Activated CD8-positive, alpha-beta T cell treated with anti-CD3 and anti-CD28 coated beads for 36 hours (primary cell): ENCODE measurements at places on chromosomes 6 and 20. TPM values are rescaled to one million over a fixed set of nuclear protein-coding genes. Genes with fewer than 3 reads are reported as not detected.

The EYA2 gene
- not detected for total RNA-seq

The RFX6 gene
- total RNA-seq = not detected

The SUPT3H gene
- total RNA-seq = 20.0 TPM

The IL17F gene
- 0.86 TPM for total RNA-seq

The TMEM217 gene
- 5.7 TPM for total RNA-seq

The ULBP1 gene
- 2.7 TPM for total RNA-seq

DNA sequence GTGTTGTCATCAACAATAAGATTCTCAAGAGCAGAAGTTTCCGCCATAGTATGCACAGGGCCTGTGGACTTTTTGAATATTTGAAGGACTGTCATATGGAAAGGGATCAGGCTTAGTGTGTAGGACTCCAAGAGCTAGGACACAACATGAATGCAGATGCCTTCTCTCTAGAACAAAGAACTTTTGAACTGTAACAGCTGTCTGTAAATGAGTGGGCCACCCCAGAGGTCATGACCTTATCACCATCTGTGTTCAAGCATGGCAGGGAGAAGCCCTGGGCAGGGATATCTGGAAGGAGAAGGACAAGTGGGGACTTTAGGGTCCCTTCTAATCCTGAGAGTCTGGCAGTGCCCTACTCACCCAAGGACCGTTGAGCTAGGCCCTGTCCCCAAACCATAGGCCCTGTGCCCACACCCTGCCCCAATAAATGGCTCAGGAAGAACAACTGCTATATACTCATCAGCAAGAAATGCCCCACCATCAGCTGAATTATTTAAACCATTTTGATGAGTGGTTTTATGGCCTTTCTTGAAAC is 70.6 kb downstream of the MTHFD1L start:
- peaks cover 78% of the 10 kb centered on the region for H3K36me3 ChIP-seq
- H3K27me3 ChIP-seq = no peaks in the 10 kb centered on the region
- DNase-seq = no peak
- H3K27ac ChIP-seq = no peak overlapping the region
- H3K4me3 ChIP-seq = no peak overlapping the region

GRCh38 chr20:62126141-62126540 is 3.9 kb downstream of the LSM14B start:
- H3K36me3 ChIP-seq = peaks cover 42% of the 10 kb centered on the region
- no peak overlapping the region for H3K4me3 ChIP-seq
- H3K4me1 ChIP-seq = peaks cover 24% of the 10 kb centered on the region
- H3K27ac ChIP-seq = no peak overlapping the region

DNA sequence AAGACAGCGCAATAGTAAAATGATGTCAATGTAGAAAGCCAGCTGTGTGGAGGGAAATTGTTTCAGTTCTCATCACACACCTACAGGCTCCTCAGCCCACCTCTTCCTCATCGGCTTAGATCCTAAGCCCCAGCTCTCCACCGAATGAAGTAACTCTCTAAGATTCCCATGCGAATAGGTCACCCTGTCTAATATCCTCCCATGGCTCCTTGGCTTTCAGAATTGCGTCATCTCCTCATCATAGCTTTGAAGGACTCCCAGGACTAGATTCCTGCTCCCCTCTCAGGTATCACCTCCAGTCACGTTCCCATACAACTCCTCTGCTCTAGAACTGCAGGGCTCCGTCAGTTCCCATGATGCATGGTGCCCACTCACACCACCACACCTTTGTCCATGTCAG is 16.2 kb upstream of the SLC22A16 start:
- H3K4me3 ChIP-seq = no peak overlapping the region
- no peak for DNase-seq
- H3K27ac ChIP-seq = no peak overlapping the region
- peaks cover 9% of the 10 kb centered on the region for H3K27me3 ChIP-seq
- H3K4me1 ChIP-seq = peaks cover 15% of the 10 kb centered on the region
- no peaks in the 10 kb centered on the region for H3K36me3 ChIP-seq

DNA sequence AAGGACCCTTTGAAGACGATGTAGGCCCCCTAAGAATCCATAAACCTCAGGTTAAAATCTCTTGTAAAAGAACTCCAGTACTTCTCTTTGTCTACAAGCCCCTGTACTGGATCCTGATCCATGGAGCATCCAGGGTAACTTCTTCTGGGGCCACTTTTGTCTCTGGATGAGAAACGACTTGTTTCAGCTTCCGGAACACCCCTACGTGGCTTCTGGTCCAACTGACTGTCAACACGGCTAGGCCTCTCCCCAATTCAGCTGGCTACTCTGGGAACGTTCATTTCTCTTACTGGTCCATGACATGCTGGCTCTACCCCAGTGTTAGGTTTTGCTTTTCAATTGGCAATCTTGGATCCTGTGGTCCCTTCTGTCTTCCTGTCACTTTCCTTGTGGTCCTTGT is 198.0 kb downstream of the BACH2 start:
- no peaks in the 10 kb centered on the region for H3K27me3 ChIP-seq
- H3K27ac ChIP-seq = peak overlapping the region; percentile 85
- H3K4me3 ChIP-seq = no peak overlapping the region
- H3K36me3 ChIP-seq = peaks cover 40% of the 10 kb centered on the region

DNA sequence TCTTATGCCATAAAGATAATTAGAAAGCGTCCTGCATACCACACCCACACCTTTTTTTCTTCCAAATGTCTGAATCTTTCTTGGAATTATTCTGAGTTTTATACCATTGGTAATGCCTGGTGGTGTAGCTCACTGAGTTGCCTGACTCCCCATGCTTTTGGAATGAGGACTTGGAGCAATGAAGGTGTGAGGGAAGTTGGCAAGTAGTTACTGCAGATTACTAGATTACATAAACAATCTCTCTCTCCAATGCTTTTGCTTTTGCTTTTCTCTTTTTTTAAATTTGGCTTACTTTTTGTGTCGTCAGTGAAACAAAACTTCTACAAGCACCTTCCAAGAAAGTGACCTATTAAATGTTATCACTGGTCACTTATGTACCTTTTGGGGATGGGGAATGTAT is 406.1 kb upstream of the SOX4 start:
- H3K36me3 ChIP-seq = peaks cover 4% of the 10 kb centered on the region
- no peak for DNase-seq
- no peak overlapping the region for H3K27ac ChIP-seq
- no peak overlapping the region for H3K4me3 ChIP-seq

GRCh38 chr20:14295238-14295637 is 42.2 kb downstream of the FLRT3 start:
- no peak overlapping the region for H3K4me3 ChIP-seq
- no peak for DNase-seq
- no peaks in the 10 kb centered on the region for H3K27me3 ChIP-seq
- H3K36me3 ChIP-seq = no peaks in the 10 kb centered on the region
- no peak overlapping the region for H3K27ac ChIP-seq

DNA sequence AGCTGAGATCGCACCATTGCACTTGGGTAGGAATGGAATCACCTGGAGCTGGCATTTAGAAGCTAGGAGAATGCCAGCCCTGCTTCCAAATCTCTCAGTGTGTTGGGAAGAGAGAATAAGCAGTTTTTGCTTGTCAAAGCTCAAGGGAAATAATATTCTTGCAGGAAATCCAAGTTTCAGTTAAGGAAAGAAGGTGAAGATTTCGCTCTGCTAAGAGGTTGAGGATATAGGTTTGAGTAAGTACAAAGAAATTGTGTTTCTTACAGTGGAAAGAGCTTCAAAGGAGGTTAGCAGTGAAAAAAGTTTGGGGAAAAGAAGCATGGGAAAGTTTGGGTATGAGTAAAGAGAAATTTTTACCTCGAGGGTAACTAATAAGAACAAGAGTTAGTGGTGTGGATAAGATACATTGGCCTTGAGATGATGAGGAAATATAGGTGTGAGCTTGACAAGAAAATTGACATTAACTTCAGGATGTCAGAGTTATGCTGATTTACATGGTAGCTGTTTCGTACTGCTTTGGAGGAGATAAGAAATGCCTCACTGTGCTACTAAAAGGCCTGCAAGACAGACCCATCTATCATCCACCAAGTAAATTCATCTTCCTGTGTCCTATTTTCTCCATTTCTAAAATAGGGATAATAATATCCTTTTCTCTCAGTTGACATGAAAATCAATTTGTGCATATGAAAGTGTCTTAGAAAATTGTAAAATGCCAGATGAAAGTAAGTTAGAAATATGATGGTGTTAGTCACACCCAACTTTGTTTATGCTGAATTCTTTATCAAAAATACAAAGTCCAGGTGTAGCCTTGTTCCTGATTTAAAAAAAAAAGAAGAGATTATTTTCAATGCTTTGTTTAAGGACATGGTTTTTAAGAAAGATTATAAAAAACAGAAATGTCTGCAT is 12.8 kb upstream of the HINT3 start:
- H3K4me3 ChIP-seq = no peak overlapping the region
- DNase-seq = no peak
- H3K27me3 ChIP-seq = peaks cover 14% of the 10 kb centered on the region
- H3K27ac ChIP-seq = no peak overlapping the region
- H3K4me1 ChIP-seq = peaks cover 7% of the 10 kb centered on the region
- H3K36me3 ChIP-seq = no peaks in the 10 kb centered on the region

GRCh38 chr20:21739682-21740081 is 34.2 kb downstream of the PAX1 start:
- no peak for DNase-seq
- H3K4me1 ChIP-seq = no peaks in the 10 kb centered on the region
- H3K4me3 ChIP-seq = no peak overlapping the region
- H3K36me3 ChIP-seq = no peaks in the 10 kb centered on the region
- no peak overlapping the region for H3K27ac ChIP-seq

DNA sequence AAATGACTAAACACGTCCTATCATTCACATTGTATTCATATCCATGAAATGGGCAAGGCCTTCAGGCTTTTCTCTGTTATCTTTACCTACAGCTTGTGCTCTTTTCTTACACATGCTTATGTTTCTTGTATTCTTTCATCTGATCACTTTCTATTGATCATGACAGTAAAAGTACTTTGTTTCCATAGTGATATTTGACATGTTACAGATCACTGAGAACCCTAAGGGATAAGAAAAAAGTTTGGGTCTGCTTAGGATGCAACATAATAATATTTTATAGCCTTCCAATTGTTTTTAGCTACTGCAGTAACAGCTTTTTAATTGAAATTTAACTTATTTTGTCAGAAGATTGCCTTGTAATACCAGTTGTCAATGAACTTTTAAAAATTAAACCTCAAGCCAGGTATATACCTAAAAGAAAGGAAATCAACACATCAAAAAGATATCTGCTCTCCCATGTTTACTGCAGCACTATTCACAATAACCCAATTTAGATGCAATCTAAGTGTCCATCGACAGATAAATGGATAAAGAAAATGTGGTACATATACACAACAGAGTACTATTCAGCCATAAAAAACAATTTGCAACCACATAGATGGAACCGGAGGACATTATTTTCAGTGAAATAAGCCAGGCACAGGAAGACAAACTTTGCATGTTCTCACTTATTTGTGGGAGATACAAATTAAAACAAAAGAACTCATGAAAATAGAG is 3.0 kb upstream of the SMIM8 start:
- no peaks in the 10 kb centered on the region for H3K36me3 ChIP-seq
- H3K4me3 ChIP-seq = no peak overlapping the region
- no peak overlapping the region for H3K27ac ChIP-seq
- H3K27me3 ChIP-seq = peaks cover 3% of the 10 kb centered on the region

- H3K27me3 ChIP-seq = no peaks in the 10 kb centered on the region
- H3K4me1 ChIP-seq = no peaks in the 10 kb centered on the region
- DNase-seq = no peak
- no peaks in the 10 kb centered on the region for H3K36me3 ChIP-seq
Observed at GRCh38 chr6:113486199-113486598, 370.9 kb upstream of the MARCKS start.

DNA sequence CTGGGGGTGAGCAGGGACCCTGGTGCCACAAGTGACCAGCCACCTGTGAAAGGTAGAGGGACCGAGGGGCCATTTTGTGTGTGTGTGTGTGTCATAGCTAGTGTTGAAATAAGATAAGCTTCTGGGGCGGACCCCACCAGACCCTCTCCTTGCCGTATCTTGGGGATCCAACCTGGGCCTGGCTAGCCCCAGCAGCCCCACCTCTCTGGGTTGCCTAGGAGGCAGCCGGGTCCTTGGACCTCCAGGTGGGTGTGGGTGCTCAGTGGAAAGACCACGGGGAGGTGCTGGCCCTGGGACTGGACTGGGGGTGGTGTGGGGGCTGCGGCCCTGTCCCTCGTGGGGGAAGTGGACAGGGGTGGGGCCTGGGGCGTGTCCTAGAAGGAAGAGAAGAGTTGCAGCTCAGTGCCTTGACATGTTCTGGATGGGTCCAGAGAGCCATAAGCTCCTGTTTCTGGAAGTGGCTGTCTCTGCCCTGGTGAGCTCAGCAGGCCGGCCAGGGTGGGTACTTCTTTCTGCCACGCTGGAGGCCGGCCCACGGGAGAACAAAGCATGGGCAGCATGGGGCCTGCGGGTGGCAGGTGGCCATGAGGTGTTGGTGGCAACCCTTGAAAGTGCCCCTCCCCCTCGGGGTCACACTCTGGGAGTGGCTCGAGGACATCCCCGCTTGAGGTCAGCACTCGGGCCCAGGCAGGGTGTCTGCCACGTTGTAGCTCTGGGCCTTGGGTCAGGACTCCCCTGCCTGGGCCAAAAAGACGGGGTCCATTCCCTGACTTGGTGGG is 8.4 kb downstream of the RBBP8NL start:
- H3K27me3 ChIP-seq = no peaks in the 10 kb centered on the region
- H3K36me3 ChIP-seq = no peaks in the 10 kb centered on the region
- no peak overlapping the region for H3K4me3 ChIP-seq
- no peaks in the 10 kb centered on the region for H3K4me1 ChIP-seq

GRCh38 chr20:50607436-50607835 is 83.9 kb downstream of the RIPOR3 start:
- peaks cover 2% of the 10 kb centered on the region for H3K27me3 ChIP-seq
- H3K4me1 ChIP-seq = no peaks in the 10 kb centered on the region
- H3K27ac ChIP-seq = no peak overlapping the region
- H3K36me3 ChIP-seq = no peaks in the 10 kb centered on the region

GRCh38 chr6:110708295-110708950 is 106.8 kb downstream of the CDK19 start:
- DNase-seq = no peak
- H3K27me3 ChIP-seq = no peaks in the 10 kb centered on the region
- no peaks in the 10 kb centered on the region for H3K36me3 ChIP-seq
- H3K4me3 ChIP-seq = no peak overlapping the region

GRCh38 chr20:16759181-16759563 is 11.0 kb downstream of the OTOR start:
- no peak overlapping the region for H3K4me3 ChIP-seq
- DNase-seq = no peak
- no peak overlapping the region for H3K27ac ChIP-seq
- no peaks in the 10 kb centered on the region for H3K4me1 ChIP-seq
- H3K27me3 ChIP-seq = peaks cover 6% of the 10 kb centered on the region
- no peaks in the 10 kb centered on the region for H3K36me3 ChIP-seq

- no peak overlapping the region for H3K27ac ChIP-seq
- no peak for DNase-seq
- peaks cover 22% of the 10 kb centered on the region for H3K27me3 ChIP-seq
- no peak overlapping the region for H3K4me3 ChIP-seq
- no peaks in the 10 kb centered on the region for H3K36me3 ChIP-seq
- no peaks in the 10 kb centered on the region for H3K4me1 ChIP-seq
Observed at GRCh38 chr6:122778985-122779661, 393 bp upstream of the FABP7 start.
